Neuronal stem cell (in vitro differentiated cells): ENCODE measurements at places on chromosomes 7 and 10.

DNA sequence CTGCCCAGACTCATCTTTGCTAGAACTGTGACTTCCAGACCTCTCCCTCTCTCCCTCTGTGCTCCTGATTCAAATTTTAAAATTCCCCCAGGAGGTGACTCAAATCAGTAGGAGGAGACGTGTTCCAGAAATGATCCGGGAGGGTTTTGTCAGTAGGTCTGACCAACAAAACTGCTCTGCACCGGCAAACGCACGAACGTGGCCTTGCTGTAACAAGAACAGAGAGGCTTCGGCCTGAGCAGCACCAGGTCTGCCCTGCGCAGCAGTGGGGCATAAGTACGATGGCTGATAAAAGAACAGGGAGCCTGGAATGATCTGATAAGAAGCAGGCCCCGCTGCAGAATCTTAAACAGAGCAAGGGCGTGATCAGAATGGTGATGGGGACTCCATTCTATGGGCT, 152.7 kb upstream of the AUTS2 start:
- DNase-seq: no peak

- peak; percentile 67 for DNase-seq
Observed at GRCh38 chr7:97024209-97025129, at the start of gene DLX5. Gene DLX5 (minus strand): TSS chr7:97024831. CDS start chr7:97024623, 208 bp downstream.

DNA sequence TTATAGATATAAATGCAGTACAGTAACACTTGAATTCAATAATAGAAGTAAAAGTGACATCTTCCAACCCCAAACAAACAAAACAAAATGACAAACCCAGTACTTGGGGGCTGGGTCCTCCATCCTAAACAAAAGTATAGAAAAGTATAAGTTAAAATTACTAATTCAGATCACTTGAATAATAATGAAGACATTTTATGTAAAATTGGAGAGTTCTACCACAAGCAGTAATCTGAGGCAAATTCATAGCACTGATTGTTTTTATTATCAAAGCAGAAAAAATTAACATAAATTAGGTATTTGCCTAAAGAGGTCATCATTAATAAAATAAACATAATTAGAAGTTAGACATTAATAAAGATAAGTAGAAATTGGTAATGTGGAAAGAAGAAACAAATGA, 81.5 kb downstream of the ITPRID1 start:
- no peak for DNase-seq

GRCh38 chr10:58439632-58440364, 54.6 kb downstream of the TFAM start:
- no peak for DNase-seq

DNA sequence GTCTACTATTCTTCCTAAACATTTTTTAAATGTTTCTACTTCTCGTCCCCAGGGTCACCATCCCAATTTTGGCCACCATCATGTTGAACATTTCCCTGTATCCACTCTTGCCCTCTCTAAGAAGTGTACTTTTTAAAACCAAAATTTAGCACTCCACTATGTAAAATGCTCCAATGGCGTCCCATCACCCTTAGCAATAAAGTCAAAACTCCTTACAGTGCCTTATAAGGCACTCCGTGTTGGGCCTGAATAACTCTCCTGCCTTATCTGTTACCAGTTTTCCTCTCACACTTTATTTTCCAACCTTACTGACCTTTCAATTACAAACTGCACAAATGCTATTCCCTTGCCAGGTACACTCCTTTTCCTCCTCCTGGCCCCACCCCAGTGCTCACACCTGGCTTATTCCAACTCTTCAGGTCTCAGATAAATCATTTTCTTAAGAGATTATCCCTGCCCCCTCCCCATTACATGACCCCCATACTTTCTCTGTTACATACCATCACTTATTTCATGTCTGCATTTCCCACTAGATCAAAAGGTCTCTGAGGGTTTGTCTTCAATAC, 1.3 kb downstream of the TMEM168 start:
- DNase-seq: no peak

- no peak for DNase-seq
Observed at GRCh38 chr7:19815546-19815945, 42.1 kb upstream of the TMEM196 start.

DNA sequence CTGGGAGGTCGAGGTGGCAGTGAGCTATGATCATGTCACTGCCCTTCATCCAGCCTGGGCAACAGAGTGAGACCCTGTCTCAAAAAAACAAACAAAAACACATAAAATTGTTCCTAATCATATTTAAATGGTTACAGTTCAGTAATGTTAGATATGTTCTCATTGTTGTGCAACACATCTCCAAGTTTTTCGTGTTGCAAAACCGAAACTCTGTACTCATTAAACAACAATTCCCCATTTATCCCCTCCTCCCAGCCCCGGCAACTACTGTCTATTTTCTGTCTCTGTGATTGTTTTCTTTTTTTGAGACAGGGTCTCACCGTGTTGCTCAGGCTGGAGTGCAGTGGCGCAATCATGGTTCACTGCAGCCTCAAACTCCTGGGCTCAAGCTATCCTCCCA, 16.1 kb upstream of the PRXL2A start:
- no peak for DNase-seq

GRCh38 chr10:74947781-74948401, 121.5 kb downstream of the KAT6B start:
- no peak for DNase-seq

GRCh38 chr10:49387071-49387470, 8.8 kb downstream of the DRGX start:
- no peak for DNase-seq

- DNase-seq: no peak
Observed at GRCh38 chr7:63040966-63041610, 957.6 kb upstream of the ZNF722 start.

GRCh38 chr10:47326927-47327330, 4.7 kb downstream of the GDF2 start:
- DNase-seq: no peak

DNA sequence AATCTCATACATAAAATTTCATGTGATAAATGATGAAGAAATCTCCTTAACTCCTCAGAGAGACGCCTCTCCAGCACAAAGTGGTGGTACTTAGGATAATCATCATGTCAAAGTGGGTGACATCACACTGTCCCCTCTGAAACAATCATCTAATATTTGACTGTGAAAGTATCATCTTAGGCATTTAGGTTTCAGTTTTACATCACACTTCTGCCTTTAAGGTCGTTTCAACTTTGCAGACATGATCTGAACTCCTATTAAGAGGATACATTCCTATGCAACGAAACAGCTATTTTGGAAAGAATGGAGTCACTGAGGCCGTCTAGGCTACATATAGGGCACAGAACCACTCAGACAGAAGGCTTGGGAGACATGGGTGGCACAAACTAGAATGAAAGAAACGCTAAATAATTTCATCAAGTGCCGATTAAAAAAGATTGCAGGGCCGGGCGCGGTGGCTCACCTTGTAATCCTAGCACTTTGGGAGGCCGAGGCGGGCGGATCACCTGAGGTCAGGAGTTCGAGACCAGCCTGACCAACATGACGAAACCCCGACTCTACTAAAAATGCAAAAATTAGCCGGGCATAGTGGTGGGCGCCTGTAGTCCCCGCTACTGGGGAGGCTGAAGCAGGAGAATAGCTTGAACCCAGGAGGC, 2.0 kb downstream of the VOPP1 start:
- DNase-seq: no peak

- no peak for DNase-seq
Observed at GRCh38 chr10:124651402-124651891, 92.7 kb downstream of the FAM53B start.

DNA sequence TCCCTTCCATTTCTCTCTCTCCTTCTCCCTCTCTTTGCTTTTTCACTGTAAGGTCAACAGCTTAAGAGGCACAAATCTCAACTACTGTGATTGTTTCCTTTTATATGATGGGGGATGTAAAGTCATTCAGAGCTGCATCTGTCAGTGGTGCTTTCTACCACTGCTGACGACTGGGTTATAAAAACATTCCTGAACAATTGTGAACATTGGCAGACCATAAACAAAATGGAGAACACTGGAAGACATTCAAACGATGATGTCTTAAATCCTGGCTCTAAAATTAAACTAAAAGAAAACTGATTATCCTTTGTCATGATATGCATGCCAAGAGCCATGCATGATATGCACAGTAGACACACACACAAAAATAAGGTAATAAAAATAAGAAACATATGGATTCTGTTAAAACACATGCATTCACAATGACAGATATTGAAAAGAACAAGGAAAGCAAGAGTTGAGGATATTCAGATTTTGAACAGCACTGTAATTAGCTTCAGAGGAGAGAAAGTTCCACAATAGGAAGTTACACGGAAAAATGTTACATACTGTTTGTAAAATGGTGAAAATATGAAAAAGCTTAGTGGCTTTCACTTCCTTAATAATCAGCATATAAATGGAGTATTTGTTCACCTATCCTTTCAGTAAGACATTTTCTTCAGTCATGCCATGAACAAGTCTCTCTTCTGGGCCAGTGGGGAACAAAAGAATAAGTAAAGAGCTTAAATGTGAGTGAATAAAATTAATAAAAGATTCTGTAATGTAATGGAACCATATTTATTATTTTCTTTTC, 89.2 kb downstream of the RNLS start:
- no peak for DNase-seq

DNA sequence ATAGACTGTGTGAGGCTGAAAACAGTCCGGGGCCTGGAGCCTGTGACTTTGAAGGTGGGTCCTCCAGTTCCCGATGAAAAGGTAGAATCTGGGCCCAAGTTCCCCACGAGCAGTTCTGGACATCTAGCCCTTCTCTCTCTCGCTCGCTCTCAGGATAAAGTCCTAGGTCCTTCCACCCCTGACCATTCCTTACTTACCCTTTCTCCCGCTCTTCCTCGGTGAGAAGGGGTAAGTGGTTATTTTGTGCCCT, 713 bp downstream of the IMMP2L start:
- no peak for DNase-seq

GRCh38 chr7:99124236-99124635, 19.7 kb downstream of the SMURF1 start:
- no peak for DNase-seq

GRCh38 chr7:8387551-8388256, 45.7 kb upstream of the NXPH1 start:
- no peak for DNase-seq

GRCh38 chr10:63901881-63902280, 380.7 kb downstream of the REEP3 start:
- DNase-seq: no peak

- no peak for DNase-seq
Observed at GRCh38 chr7:37445064-37445723, 3.5 kb downstream of the ELMO1 start.

- no peak for DNase-seq
Observed at GRCh38 chr7:104127204-104127603, 80.6 kb downstream of the ORC5 start.

DNA sequence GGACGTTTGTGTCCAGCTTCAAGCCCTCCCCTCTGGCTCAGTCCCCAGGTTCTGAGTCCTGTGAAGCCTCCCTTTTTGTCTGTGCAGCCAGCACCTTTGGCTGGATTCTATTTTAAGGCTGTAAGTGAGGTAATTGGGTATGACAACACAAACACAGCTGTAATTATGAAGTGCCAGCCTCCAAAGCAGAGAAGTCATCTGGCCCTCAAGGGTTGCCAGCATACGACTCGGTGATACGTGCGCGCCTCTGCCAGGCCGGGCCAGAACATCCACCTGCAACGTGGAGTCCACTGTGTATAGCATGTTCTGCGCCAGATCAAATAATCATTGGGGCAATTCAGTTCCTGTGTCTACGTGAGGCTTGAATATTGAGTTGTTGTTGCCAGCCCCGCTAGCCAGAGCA, 6.7 kb upstream of the FAM180A start:
- DNase-seq: no peak

GRCh38 chr7:8161364-8161828, 100.6 kb downstream of the ICA1 start:
- no peak for DNase-seq

DNA sequence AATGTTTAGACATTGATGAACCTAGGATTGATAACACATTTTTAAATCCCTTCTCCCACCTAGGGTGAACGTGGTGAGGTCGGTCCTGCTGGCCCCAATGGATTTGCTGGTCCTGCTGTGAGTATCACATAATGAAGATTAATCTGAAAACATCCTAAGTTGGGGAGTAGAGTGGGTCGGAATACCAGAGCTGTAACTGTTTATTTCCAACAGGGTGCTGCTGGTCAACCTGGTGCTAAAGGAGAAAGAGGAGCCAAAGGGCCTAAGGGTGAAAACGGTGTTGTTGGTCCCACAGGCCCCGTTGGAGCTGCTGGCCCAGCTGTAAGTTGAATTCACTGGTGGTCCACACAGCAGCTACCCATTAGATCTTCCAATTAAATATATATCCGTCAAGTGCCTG, 25.6 kb downstream of the COL1A2 start:
- no peak for DNase-seq

GRCh38 chr10:16923309-16923708, 106.1 kb upstream of the RSU1 start:
- no peak for DNase-seq

DNA sequence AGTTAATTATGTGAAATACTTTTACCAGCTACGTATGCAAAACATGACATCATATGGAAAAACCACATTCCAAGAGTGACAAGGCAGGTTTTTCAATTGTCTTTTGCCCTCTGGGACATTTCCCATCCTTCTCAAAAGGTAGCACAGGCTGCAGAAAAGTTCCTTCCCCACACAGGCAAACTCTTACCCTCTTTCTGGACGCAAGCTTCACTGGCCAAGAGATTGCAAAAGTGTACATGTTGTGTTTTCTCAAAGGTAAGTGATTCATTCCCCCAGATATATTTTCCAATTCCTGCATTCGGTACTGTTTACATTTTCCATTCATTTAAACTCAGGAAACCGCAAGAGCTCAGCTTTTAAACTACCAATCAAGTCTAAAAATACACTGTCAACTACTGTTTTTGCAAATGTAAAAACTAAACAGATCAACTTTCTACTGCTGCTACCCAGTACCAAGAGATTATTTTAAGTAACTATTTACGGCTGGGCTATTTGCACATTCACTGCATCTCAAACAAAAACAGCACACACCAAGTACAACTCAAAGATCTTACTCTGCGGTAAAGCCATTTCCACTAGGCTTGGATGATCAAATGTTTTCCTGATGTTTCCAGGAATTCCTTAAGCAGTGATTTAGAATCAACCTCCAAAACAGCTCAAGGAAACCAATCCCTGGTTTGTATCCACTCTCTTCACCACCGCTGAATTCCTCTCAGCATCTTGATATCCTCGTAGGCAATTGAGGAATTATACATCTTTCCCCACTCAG, 233.6 kb upstream of the CCDC6 start:
- DNase-seq: peak; percentile 33

DNA sequence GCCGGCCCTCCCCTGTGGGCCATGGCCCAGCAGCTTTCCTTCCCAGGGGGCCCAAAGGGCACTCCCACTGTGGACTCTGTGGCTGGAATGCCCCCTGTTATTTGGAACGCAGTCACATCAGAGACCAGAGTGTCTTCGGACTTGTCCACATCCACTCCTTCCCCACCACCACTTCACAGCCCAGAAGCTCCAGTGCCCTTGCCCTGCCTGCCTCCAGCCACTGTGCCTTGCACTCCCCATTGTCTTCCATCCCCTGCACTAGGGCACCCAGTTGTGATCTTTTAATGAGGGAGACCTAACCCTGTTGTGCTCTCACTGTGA, 19.4 kb downstream of the INSIG1 start:
- no peak for DNase-seq
